GM04503 (cell line): ENCODE measurements at places on chromosomes 1 and 21.

- DNase-seq: no peak
These were observed 21.3 kb downstream of the GPSM2 start for GRCh38 chr1:108897865-108898720.

- no peak for DNase-seq
These were observed 591.6 kb downstream of the PTPRU start for GRCh38 chr1:29827801-29828525.

DNA sequence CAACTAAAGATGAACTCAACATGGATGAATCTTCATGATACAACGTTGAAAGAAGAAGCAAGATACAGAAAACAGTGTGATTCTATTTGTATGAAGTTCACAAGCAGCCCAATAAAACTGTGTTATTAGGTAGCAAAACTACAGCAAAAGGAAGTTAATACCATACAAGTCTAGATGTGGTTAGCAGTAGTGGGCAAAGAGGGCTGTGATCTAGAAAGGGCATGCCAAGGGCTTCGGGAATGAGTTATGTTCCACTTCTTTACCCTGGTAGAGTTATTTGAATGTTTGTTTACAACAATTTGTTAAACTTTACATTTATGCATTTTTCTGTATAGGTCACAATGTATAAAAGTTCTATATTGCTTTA, 9.2 kb downstream of the TNFRSF9 start:
- DNase-seq: no peak

GRCh38 chr1:86956221-86956620, 41.8 kb downstream of the HS2ST1 start:
- DNase-seq: no peak

DNA sequence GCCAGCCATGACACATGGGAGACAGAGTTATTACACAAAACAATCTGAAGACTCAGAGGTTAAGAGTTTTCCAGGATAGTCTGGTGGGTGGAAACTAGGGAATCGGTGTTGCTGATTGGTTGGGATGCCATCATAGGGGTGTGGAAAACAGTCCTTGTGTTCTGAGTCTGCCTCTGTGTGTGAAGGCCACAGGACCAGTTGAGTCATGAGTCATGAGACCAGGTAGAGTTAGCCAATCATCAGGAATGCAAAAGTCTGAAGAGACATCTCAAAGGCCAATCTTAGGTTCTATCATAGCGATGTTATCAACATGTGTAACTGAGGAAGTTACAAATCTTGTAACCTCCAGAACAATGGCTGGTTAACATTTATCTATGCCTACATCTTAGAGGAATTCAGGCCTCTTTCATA, 49.7 kb upstream of the NEK7 start:
- no peak for DNase-seq

DNA sequence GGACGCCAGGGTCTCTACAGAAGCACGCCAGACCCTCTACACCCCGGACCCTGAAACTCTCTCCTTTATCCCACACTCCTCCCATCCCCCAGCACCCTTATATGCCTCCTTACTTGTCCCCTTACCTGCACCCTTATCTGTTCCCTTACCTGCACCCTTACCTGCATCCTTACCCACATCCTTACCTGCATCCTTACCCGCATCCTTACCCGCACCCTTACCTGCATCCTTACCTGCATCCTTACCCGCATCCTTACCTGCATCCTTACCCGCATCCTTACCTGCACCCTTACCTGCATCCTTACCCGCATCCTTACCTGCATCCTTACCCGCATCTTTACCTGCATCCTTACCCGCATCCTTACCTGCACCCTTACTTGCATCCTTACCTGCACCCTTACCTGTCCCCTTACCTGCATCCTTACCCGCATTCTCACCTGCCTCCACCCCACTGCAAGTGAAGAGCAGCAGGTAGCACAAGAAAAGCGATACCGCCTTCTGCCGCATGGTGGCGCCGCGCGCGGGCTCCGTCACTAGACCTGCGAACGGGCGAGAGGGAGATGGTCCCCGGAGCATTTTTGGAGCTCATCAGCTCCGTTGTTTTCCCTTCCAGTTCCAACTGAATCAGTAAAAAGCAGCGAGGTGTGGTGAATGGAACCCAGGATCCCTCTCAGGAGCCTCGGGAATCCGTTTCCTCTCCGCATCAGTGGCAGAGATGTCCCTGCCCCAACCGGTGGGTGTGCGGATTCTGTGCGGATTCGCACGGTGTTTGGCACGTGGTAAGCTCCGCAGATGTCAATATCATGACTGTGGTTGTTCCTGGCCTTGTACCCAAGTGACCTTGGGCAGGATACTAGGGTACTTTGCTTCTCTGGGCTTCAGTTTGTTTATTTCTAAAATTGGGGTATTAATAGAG, 2.9 kb downstream of the IFI6 start:
- no peak for DNase-seq
